ENCODE measurements at places on chromosomes 13 and 19. TPM values are rescaled to one million over a fixed set of nuclear protein-coding genes. Genes with fewer than 3 reads are reported as not detected.

- DNase-seq = no peak
Observed at GRCh38 chr19:30498707-30499106, 126.5 kb downstream of the ZNF536 start.

Gene PTPRH
- not detected for total RNA-seq

Gene ZNF208
- 0.73 TPM for total RNA-seq

GRCh38 chr13:106814463-106814862 lies 246.5 kb upstream of the ARGLU1 start:
- no peak for DNase-seq

DNA sequence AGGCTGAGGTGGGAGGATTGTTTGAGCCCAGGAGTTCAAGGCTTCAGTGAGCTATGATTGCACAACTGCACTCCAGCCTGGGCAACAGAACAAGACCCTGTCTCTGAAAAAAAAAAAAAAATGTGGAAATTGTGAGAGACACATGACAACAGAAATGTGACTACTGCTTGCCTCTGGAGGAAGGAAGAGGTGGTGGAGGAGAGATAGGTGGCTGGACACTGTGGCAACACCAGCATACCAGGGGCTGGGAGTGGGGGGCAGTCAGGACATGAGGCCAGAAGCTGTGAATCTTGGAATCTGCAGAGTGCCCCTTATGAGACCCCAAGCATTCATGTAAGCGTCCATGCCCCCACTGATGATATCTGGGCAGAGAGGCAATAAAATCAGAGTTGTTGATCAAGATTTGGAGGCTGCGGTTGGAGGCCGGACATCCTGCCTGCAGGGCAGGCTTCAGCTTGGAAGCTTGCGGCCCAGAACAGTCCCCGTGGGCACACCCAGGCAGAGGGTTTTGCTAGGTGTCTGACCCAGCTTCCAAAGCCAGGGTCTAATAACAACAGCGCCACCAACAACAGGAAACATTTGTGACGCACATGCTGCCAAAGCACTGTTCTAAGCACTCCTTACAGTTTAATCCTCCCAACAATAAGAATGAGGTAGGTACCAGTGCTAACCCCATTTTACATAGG lies 16.9 kb downstream of the FAM187B start:
- peak; percentile 89 for DNase-seq

Gene PCDH9
- total RNA-seq = 0.30 TPM

DNA sequence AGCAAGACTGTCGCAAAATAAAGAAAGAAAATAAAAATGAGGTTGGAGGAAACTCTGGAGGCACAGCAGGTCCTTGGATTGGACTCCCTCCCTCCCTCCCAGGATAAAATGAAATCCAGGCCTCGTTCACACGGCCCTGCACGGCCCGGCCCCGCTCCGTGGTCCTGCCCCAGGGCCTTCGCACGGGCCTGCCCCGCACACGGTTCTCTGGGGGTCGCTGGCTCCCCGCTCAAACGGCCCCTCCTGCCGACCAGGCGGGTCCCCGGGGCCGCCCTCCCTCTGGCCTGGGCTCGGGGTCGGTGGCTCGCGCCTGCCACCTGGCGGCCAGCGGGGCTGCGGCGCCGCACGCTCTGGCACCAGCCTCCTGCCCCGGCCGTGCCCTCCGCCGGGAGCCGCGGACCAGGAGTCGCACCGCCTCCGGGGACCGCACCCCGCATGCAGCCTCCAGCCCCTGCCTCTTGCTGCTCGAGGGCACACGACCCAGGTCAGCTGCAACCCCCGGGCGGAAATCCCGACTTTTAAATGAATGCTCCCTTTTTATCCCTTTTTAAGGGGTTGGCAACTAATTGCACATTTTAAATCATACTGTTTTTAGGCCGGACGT lies 1.5 kb upstream of the WDR18 start:
- DNase-seq = peak; percentile 65

Gene AZU1
- total RNA-seq = not detected

Gene LIM2
- not detected for total RNA-seq

- DNase-seq = no peak
Observed at GRCh38 chr13:101098873-101099272, 317.4 kb downstream of the NALCN start.

DNA sequence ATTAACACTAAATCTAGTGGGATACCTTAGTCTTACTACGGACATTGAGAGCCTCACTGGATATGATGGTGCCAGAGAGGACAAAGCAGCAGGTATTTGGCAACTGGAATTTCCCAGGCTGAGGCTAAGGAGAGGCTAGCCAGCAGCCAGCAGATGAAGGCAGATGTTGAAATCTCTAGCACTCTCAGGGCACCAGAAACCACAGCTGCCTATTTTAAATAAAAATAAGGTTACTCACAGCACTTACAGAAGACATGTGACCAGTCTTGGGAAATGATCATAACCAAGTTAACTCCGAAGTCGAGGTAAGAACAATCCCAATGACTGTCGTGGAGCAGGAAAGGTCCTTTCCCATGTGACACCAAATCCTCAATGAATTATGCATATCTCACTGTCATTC lies 1726.0 kb downstream of the EFNB2 start:
- no peak for DNase-seq

DNA sequence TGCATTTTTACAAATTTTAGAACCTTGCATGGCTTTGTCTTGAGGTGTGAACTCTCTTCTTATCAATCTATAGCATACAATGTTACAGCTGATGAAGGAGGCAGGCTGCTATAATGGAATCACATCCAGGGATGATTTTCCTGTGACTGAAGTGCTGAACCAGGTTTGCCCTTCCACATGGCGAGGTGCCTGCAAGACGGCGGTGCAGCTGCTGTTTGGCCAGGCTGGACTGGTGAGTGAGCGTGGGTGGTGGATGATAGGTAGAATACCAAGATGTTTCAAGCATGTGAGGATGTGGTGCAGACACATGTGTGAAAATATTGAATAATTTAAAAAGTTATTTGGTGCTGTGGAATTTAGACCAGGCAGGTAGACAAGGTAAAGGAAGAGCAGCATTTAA lies 34.9 kb upstream of the GPI start:
- no peak for DNase-seq

Gene CRX
- not detected for total RNA-seq

DNA sequence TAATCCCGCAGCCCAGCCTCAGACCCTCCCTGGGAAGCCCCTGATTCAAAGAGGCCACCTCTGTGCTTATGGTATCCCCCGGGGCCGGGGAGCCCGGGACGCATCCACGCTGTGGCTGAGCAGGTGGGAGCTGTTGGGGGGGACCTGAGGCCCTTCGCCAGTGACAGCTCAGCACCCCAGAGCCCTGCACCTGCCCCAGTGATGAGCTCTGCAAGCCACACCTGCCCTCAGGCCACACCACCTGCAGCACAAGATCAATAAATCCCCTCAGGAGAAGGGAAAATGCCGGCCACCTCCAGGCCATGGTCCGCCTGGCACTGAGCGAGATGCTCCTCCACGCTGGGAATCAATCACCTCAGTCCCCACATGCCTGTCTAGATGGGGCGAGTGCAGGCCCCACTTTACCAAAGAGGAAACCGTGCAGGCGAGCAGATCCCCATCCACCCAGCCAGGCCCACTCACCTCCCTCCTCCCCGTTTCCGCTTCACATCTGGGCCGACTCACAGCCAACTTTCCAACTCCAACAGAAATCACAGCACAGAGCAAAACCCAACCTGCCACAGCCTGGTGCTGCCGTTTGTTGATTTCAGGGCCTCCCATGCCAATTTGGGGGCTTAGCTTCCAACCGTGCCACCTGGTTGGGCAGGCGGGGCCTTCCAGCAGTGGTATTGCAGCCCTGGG lies 12.8 kb downstream of the MOB3A start:
- DNase-seq = peak; percentile 80
